ENCODE measurements at places on chromosomes 2 and 18. TPM values are rescaled to one million over a fixed set of nuclear protein-coding genes. Genes with fewer than 3 reads are reported as not detected.
A peak's percentile ranks its signal among the peaks of the same experiment; 100 is the strongest.

Gene LRATD1
- 8.0 TPM for total RNA-seq

Gene PIEZO2
- total RNA-seq: 11.1 TPM

Gene LDAH
- total RNA-seq: 18.3 TPM

Gene SP110
- 68.1 TPM for total RNA-seq

Gene C1D
- total RNA-seq: 21.5 TPM

Gene SALL3
- total RNA-seq: not detected

Gene PLCL1
- 6.3 TPM for total RNA-seq

Gene LIMS4
- total RNA-seq: 1.1 TPM

Gene KCNE4
- total RNA-seq: 1.2 TPM

- no peaks in the 10 kb centered on the region for H3K36me3 ChIP-seq
- H3K4me1 ChIP-seq: peaks cover 4% of the 10 kb centered on the region
- no peak overlapping the region for H3K27ac ChIP-seq
- H3K27me3 ChIP-seq: no peaks in the 10 kb centered on the region
- H3K4me3 ChIP-seq: peak overlapping the region; percentile 20
- DNase-seq: no peak
Observed at GRCh38 chr2:7728388-7728787, 811.2 kb downstream of the RNF144A start.

- H3K4me3 ChIP-seq: no peak overlapping the region
- H3K36me3 ChIP-seq: peaks cover 5% of the 10 kb centered on the region
- no peaks in the 10 kb centered on the region for H3K27me3 ChIP-seq
- no peak overlapping the region for H3K27ac ChIP-seq
- peaks cover 21% of the 10 kb centered on the region for H3K4me1 ChIP-seq
Observed at GRCh38 chr2:26086155-26086637, 52.3 kb downstream of the RAB10 start.

DNA sequence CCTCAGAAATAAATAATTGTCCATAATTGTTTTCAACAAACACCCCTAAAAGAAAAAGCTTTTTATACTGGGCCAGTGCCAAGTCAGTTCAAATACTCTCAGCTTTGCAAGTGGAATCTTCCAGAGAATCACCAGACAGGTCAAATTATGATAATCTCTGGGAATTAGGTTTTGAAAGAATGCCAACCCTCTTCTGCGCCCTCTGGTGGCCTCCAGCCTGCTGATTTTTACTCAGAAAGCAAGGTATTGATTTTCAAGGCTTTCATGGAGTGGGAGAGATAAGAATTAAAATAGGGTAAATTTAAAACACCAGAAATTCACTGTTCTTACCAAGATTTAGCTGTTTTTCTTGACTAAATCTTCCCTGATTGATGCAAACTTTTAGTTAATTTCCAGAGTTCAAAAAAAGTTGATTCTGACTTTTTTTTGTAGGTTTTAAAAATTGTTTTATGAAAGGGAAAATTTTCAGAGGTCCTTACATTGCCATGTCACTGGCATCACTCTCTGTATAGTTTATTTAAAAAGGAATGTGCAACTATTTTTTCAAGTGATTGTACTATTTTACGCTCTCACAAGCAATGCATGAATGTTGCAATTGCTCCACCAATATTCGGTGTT is 282.9 kb upstream of the TNP1 start:
- no peak overlapping the region for H3K4me3 ChIP-seq
- no peaks in the 10 kb centered on the region for H3K27me3 ChIP-seq
- no peak for DNase-seq
- H3K36me3 ChIP-seq: no peaks in the 10 kb centered on the region
- no peak overlapping the region for H3K27ac ChIP-seq

- no peaks in the 10 kb centered on the region for H3K36me3 ChIP-seq
- H3K27me3 ChIP-seq: no peaks in the 10 kb centered on the region
- H3K27ac ChIP-seq: no peak overlapping the region
- no peak overlapping the region for H3K4me3 ChIP-seq
Observed at GRCh38 chr2:196538189-196538588, 101.3 kb upstream of the CCDC150 start.

GRCh38 chr18:4093676-4094075 is 361.4 kb downstream of the DLGAP1 start:
- DNase-seq: no peak
- no peaks in the 10 kb centered on the region for H3K4me1 ChIP-seq
- H3K36me3 ChIP-seq: no peaks in the 10 kb centered on the region

DNA sequence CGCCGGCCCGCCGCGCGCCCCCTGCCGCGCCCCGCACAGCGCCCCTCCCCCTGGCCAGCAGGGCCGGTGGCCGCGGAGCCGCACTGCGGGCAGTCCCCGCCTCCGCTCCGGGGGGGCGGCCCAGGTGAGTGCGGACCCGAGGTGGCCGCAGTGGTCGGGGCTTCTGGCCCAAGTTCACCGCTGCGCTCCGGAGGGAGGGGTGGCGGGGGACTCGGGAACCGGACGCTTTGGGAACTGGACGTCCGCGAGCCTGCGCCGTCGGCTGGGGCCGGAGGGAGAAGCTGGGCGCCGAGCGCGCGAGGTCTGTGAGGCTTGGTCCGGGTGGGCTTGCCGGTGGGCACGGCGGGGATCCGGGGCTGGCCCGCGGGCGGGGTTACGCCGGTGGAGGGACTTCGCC is 591 bp upstream of the LDLRAD4 start:
- peak overlapping the region; percentile 78 for H3K27ac ChIP-seq
- DNase-seq: no peak
- H3K4me1 ChIP-seq: peaks cover 64% of the 10 kb centered on the region
- H3K27me3 ChIP-seq: peaks cover 22% of the 10 kb centered on the region
- H3K36me3 ChIP-seq: no peaks in the 10 kb centered on the region

GRCh38 chr2:180006781-180007579 is at the start of gene CWC22:
Gene CWC22, minus strand, starts transcription at chr2:180007297. Its CDS starts 13,956 bp downstream, at chr2:179993341.
- DNase-seq: peak; percentile 88
- no peaks in the 10 kb centered on the region for H3K27me3 ChIP-seq
- H3K27ac ChIP-seq: peak within 1 kb of the TSS; percentile 97
- H3K36me3 ChIP-seq: no peaks in the 10 kb centered on the region

GRCh38 chr2:1305342-1306013 is 107.8 kb upstream of the TPO start:
- H3K4me3 ChIP-seq: no peak overlapping the region
- no peak overlapping the region for H3K27ac ChIP-seq
- no peaks in the 10 kb centered on the region for H3K4me1 ChIP-seq
- no peaks in the 10 kb centered on the region for H3K27me3 ChIP-seq

DNA sequence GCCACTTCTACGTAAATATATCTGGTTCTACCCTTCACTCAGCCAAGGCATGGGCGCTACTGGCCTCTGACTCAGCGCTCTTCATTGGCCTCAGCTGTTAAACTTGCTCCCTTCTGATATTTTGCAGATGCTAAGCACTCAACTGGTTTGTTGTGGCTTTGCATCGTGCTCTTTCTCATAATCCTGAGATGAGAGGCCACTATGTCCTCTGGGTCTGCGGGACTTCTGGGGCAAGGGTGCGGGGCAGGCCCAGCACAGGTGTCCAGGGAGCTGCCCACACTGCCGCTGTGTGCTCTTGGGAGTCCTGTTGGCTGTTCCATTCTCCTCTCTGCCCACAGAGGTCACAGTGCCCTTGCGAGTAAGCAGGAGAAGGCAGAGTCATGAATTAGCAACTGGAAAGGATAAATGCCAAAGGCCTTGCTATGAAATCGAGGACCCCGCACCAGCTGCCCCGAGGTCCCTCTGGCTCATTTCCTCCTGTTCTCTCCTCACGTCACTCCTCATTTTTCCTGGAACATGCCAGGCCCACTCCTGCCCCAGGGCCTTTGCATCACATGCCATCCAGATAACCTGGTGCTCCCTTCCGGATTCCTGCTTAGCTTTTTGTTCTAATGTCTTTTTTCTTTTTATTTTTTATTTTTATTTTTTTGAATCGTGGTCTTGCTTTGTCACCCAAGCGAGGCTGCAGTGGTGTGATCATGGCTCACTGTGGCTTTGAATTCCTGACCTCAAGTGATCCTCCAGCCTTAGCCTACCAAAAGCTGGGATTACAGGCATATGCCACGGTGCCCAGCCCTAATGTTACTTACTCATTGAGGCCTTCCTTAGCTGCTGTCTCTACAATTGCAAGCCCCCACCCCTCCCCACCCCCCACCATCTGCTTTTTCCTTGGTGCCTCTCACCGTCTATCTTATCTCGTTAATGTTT is 34.9 kb upstream of the MAT2A start:
- no peak overlapping the region for H3K27ac ChIP-seq
- no peak overlapping the region for H3K4me3 ChIP-seq
- no peaks in the 10 kb centered on the region for H3K27me3 ChIP-seq
- DNase-seq: no peak
- peaks cover 32% of the 10 kb centered on the region for H3K4me1 ChIP-seq

DNA sequence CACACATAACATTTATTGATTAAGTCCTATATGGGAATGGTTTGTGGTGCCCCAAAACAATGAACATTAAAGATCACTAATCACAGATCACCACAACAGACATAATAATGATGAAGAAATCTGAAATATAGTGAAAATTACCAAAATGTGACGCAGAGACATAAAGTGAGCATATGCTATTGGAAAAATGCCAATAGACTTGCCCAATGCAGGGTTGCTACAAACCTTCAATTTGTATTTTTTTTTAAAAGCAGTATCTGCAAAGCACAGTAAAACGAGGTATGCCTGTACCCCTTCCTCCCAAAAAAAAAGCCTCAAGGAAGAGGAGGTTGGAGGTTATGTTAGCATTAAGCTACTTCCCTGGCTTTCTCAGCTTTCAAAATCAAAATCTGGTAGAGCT is 131.1 kb downstream of the RBMS1 start:
- H3K4me3 ChIP-seq: no peak overlapping the region
- no peaks in the 10 kb centered on the region for H3K27me3 ChIP-seq
- DNase-seq: no peak
- H3K36me3 ChIP-seq: peaks cover 6% of the 10 kb centered on the region
- H3K4me1 ChIP-seq: peaks cover 68% of the 10 kb centered on the region

GRCh38 chr2:200307724-200308545 is 1.4 kb downstream of the SPATS2L start:
- peak overlapping the region; percentile 89 for H3K27ac ChIP-seq
- peak overlapping the region; percentile 79 for H3K4me3 ChIP-seq
- no peaks in the 10 kb centered on the region for H3K27me3 ChIP-seq
- no peak for DNase-seq
- H3K36me3 ChIP-seq: no peaks in the 10 kb centered on the region

DNA sequence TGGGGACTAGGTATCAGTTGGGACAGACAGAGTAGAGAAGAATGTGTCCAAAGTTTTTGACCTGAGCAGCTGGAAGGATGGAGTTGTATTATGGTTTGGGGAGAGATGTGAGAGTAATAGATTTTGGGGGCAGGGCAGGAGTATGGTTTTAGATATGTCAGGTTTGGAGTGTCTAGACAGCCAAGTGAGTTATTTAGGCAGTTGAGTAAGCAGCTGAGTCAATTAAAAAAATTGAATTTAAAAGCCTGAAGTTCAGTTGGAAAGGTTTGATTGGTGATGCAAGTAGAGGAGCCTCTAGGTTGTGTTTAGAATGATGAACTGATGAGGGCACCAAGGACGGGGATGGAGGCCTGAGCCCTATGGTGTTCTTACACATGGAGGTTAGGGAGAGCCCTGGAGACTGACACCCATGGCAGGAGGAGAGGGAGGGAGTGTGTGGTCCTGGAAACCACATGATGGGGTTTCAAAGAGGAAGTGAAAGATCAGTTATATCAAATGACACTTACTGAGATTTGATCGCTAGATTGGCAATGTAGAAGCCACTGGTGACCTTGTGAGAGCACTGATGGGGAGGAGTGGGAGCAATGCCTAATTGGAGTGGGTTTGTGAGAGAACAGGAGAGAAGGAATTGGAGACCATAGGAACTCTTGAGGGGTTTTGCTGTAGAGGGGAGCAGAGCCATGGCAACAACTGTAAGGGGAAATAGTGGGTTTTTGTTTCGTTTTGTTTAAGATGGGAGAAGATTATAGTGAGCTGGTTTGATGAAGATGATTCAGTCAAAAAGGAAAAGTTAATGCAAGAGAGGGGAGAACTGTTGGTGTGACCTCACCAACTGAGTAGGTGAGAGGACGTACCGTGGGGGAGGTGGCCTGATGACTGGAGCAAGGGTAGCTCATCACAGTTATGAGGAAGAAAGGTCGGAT is 10.3 kb downstream of the ITGA6 start:
- peaks cover 64% of the 10 kb centered on the region for H3K4me1 ChIP-seq
- H3K4me3 ChIP-seq: peak overlapping the region; percentile 9
- H3K27me3 ChIP-seq: no peaks in the 10 kb centered on the region
- no peak overlapping the region for H3K27ac ChIP-seq
- no peaks in the 10 kb centered on the region for H3K36me3 ChIP-seq

DNA sequence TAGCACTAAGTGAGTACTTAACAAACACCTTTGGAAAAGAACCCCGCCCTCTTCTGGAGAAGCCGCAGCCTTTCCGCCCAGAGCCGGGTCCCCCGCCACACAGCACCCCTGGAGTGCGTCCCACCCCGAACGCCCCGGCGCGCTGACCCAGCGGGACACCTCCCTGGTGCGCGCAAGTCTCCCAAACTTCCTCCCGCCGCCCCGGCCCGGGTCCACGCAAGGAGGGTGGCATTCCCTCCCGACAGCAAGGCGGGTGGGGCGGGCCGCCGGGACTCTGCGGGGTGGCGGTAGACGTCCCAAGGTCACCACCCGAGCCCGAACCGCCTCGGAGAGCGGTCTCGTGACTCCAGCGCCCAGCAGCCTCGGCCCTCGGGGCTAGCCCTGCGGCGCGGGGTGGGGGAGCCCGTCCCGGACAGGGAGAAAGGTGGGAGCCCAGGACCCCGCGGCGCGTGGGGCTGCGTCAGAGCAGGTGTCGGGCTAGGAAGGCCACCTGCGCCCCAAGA is 598 bp downstream of the CCDC93 start:
- peak overlapping the region; percentile 94 for H3K27ac ChIP-seq
- peak; percentile 74 for DNase-seq
- no peaks in the 10 kb centered on the region for H3K27me3 ChIP-seq
- peaks cover 32% of the 10 kb centered on the region for H3K4me1 ChIP-seq

DNA sequence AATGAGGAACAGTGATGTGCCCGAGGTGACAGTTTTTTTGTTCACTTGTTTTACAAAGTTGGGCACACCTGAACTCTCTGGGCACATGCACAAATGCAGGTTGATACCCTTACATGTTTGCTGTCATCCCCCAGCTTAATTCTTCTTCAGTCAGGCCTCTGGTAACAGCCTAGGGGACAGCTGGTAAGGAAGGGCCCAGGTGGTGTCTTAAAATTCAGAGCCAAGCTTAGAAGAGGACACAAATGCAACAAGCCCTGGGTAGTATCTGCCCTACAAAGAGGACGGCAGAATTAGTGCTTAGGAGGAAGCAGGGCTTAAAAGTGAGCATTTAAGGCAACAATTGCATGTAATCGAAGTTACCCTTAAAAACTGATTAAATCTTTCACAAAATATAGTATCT is 171.9 kb upstream of the ACAA2 start:
- DNase-seq: no peak
- H3K27me3 ChIP-seq: no peaks in the 10 kb centered on the region
- H3K27ac ChIP-seq: no peak overlapping the region
- H3K4me3 ChIP-seq: no peak overlapping the region
- no peaks in the 10 kb centered on the region for H3K4me1 ChIP-seq
- no peaks in the 10 kb centered on the region for H3K36me3 ChIP-seq

GRCh38 chr2:238260883-238261282 is 21.0 kb upstream of the HES6 start:
- H3K4me1 ChIP-seq: peaks cover 40% of the 10 kb centered on the region
- DNase-seq: peak; percentile 43
- peaks cover 80% of the 10 kb centered on the region for H3K36me3 ChIP-seq
- H3K27me3 ChIP-seq: no peaks in the 10 kb centered on the region

- H3K36me3 ChIP-seq: no peaks in the 10 kb centered on the region
- H3K27me3 ChIP-seq: no peaks in the 10 kb centered on the region
- peaks cover 8% of the 10 kb centered on the region for H3K4me1 ChIP-seq
- H3K4me3 ChIP-seq: no peak overlapping the region
- H3K27ac ChIP-seq: no peak overlapping the region
- no peak for DNase-seq
Observed at GRCh38 chr2:38191516-38191915, 115.6 kb upstream of the CYP1B1 start.

- H3K4me3 ChIP-seq: no peak overlapping the region
- no peaks in the 10 kb centered on the region for H3K27me3 ChIP-seq
- H3K36me3 ChIP-seq: no peaks in the 10 kb centered on the region
- no peak for DNase-seq
Observed at GRCh38 chr2:32832821-32833220, 113.9 kb upstream of the LTBP1 start.
